ENCODE measurements at places on chromosomes 2 and 18.

- DNase-seq: no peak
These were observed 26.9 kb upstream of the KCNG2 start for GRCh38 chr18:79770826-79771225.

DNA sequence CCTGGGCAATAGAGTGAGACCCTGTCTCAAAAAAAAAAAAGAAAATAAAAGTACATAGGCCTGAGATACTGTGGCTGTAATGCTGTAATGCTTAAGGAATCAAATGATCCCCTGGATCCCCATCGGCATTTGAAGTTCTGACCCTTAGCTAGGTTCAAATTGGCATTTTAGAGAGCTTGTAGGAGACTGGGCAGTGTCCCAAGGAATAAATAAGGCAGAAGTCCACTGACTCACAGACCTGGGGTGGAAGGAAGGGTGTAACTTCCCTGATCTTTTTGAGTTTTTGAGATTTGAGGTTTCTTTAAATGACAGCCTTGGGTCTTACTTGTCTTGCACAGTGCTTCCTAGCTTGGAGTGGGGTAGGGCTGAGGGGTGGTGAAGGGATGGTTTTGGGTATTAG, 553.7 kb downstream of the SLC4A3 start:
- DNase-seq: no peak

DNA sequence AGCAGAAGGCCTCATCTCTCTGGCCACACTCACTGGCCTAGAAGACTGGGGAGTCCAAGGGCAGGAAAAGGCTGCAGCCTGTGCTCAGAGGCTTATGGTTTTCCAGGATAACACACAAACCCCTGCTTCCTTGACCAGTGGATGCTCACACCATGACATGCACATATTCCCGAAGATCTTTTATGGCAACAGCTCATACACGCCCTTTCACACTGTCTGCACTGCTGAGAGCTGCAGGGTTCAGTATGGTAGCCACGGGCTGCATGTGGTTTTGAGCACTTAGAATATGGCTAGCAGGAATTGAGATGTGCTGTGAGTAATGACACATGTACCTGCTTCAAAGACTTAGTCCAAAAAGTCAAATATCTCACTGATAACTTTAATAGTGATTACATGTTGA, 95.8 kb downstream of the VSNL1 start:
- no peak for DNase-seq

DNA sequence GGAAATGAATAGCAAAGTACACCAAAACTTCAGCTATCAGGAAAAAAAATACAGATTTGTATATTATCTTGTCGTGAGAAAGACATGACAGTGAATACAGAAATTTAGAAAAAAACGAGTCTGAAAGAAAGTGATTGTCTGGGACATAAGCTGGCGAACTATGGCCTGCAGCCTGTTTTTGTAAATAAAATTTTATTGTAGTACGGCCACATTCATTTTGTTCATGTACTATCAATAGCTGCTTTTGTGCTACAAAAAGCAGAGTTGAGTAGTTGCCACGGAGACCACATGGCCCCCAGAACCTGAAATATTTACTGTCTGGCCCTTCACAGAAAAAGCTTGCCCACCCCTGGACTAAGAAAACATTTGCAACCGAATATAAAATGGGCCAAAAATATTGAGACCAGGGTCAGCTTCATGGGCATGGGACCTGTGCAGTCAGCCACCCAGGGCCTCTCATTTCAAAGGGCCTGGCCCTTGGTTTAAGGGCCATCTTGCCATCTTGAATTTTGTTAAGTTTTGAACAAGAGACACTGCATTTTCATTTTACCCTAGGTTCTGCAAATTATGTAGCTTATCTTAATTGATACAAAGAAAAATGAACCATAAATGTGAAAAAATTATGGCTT, 17.9 kb downstream of the ANTXR1 start:
- DNase-seq: no peak

GRCh38 chr2:171166328-171166983, 5.8 kb upstream of the TLK1 start:
- no peak for DNase-seq

- DNase-seq: no peak
These were observed 36.1 kb upstream of the GPR17 start for GRCh38 chr2:127609818-127610217.

DNA sequence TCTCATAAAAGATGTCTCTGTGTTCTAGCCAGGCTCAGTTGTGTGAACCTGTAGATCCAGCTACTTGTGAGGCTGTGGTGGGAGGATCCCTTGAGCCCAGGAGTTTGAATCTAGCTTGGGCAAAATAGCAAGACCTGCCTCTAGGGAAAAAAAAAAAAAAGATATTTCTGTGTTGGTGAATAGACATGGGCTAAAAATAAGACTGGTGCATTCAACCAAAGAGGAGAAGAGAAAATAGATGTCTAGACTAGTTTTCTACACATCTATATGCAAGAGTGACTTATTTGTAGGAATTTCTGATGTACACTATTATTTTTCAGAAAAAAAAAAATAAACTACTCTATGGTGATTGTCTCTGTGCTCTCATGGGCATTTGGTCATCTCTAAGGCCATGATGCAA, 555.1 kb downstream of the BCL11A start:
- no peak for DNase-seq

GRCh38 chr2:159441182-159441581, 154.7 kb upstream of the WDSUB1 start:
- no peak for DNase-seq

DNA sequence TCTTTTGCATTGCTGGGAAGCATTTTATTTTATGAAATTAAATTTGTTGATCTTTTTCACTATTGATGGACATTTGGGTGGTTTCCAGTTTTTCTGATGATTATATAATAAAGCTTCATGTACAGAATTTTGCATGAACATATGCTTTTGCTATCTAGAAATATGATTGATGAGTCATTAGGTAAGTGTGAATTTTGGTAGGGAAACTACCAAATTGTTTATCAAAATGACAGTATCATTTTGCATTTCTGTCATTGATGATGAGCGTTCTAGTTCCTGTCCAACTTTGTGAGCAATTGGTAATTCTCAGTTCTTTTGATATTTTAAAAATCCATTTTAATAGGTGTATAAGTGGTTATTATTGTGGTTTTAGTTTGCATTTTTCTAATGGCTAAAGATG, 67.7 kb downstream of the TAF4B start:
- DNase-seq: no peak

- DNase-seq: no peak
These were observed 20.4 kb upstream of the ATOH8 start for GRCh38 chr2:85733121-85733960.

DNA sequence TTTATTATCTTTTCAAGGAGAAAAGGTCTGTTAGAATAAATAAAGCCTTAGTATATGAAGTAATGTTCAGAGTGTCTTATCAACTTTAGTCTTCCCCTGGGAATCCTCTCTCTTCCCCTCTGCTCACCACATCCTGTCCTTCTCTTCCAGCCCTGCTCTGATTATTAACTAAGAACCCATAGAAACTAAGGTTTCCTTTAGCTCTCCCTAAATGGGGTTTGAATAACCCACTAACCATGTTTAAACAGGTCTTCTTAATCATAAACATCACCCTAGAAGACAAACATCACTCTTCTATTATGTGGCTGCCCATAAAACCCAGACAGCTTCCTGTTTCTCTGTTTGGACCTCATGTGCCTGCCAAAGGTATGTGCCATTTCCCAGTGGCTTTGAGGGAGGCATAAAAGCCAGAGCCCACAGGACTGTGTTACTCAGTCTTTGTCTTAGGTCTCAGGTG, 50.1 kb downstream of the SLC14A1 start:
- DNase-seq: no peak

DNA sequence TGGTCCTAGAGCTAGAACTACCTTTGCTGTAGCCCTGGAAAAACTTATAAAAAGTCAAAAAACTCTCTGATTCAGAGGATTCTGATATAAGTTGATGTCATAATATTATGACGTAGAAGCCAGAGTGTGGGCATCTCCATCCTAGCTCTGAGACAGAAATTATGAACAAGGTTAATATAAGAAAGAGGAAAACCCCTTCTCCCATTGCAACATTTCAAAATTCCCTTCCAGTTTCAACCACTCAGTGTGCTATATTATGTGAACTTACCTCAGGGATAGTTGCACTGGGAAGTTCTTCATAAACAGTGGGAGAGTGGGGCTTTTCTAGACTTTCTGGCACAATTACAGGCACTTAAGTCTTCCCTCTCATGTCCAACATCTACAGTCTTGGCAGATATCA, 171.6 kb downstream of the PIK3C3 start:
- DNase-seq: no peak

DNA sequence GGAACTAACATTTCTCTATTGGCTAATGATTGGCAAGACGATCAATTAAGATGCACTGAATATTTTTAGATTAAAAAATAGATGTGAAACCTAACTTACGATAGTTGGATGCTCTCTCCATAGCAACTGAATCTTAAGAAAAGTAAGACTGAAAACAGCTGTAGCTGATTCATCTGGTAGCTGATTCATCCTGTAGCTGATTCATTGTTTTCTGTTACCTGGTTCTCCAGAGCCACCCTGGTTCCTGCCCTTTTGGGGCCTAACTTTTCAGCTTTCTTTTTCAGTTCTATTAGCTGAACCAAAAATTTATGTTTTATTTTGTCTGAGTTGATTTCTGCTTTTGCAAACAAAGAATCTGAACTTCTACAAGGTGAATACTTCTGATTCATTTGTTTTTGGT, 22.7 kb upstream of the SPR start:
- no peak for DNase-seq

- no peak for DNase-seq
These were observed 88.6 kb downstream of the ZBTB7C start for GRCh38 chr18:48320639-48320945.

GRCh38 chr18:74064510-74064909, 83.1 kb downstream of the FBXO15 start:
- DNase-seq: no peak

- DNase-seq: no peak
These were observed 65.1 kb downstream of the CAB39 start for GRCh38 chr2:230777721-230778120.

DNA sequence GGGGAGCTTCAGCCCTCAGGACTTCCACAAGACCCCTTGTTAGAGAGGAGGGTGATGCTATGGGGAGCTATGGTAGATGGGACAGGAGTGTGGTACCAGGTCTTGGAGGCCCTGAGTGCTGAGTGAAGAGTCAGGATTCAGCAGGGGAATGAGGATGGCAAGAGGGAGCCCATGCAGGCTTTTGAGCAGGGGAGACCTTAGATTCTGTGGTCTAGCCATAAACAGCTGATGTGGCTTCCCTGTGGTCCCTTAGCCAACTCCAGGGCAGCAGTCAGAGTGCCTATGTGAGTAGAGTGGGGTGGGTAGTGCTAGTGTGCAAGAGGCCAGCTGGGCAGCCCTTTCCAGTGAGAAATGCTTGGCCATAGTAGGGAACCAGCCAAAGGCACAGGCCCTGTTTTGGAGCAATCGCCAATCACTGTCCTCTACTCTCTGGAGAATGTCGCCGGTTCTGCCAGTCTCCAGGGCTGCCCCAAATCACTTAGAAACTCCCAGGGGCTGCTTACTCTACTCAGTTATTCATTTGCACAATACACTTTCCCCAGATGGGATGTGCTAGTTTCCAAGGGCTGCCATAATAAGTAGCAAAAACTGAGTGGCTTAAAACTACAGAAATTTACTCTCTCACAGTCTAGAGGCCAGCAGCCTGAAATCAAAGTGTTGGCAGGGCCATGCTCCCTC, 310.5 kb downstream of the SMAD2 start:
- no peak for DNase-seq

DNA sequence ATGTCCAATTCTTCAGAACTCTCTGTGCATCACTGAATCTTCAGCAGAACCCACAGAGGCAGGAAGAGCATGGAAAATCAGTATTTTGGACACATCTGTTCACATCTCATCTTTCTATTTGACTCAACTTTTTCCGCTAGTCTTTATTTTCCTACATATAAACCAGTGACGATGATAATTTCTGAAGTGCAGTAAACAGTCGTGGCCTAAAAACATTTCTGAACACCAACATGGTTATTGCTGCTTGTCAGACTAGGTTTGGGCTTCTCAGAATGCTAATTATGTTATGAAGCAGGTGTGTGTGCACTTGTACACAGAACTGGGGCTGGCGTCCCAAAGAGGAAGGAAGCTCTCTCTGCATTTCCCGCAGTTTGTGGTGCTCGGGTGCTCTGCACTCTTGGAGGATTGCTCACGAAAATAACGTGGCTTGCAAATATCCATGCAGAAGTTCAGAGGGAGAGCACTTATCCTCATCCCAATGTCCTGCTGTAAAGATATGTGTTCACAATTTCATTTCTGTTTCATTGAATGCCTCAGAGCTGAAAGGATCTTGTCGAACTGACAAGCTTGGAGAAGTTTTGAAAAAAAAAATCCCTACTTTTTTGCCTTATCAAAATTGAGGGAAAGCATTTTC, 50.8 kb downstream of the EDAR start:
- no peak for DNase-seq

DNA sequence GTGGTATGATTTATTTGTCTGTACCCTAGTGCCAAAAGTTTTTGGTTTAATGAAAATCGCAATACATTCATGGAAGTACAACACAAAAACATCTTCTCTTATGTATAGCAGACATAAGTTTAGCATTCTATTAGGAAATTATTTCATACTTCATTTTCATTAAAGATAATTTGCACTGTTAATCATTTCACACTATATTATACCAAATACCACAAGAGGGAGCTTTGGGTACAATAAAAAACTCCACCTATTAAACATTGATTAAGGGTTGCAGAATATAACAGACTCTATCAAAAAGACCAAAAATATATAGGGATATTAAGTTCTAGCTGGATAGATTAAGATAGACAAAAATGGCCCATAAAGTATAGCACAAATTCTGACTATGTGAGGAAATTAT, 79.0 kb downstream of the SLC66A3 start:
- DNase-seq: peak; percentile 65

- no peak for DNase-seq
These were observed 113.5 kb downstream of the NYAP2 start for GRCh38 chr2:225512876-225513540.

- DNase-seq: no peak
These were observed 11.5 kb downstream of the TEX44 start for GRCh38 chr2:231604101-231604684.

DNA sequence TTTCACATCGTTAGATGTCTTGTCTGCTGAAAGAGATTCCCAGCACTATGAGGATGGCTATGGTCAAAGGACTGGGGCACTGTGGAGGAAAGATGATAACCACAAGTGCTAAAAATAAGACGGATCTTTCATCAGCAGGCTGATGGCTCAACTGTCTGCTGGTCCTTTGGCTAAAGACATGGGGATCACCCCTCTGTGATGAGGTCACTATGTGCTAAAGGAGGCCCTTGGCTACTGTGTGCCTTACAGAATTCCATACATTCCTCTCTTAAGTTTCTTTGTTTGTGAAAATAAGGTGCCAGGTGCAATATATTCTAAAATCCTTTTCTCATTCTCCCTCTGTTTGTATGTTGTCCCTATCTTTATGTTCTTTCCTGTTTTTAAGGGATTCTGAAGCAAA, 39.7 kb upstream of the LYPD6 start:
- no peak for DNase-seq

Data from hematopoietic multipotent progenitor cell treated with erythropoietin and hydrocortisone succinate and interleukin-3 and kit ligand, for 17 days (in vitro differentiated cells).